Esophagus mucosa (tissue), 1 donor: ENCODE measurements at places on chromosomes 5 and 9. TPM values are rescaled to one million over a fixed set of nuclear protein-coding genes. Genes with fewer than 3 reads are reported as not detected.

Gene SPATA31D4
- not detected for total RNA-seq

Gene CKS2
- total RNA-seq = 46.5 TPM

Gene PCDHA9
- total RNA-seq = 0.04 TPM

Gene FAM219A
- 4.5 TPM for total RNA-seq

Gene KIF4B
- not detected for total RNA-seq

Gene SAPCD2
- 13.8 TPM for total RNA-seq

Gene PCDHB15
- total RNA-seq = 0.44 TPM

Gene RLN1
- total RNA-seq = not detected

Gene C9orf50
- not detected for total RNA-seq

Gene DAB2IP
- total RNA-seq = 46.0 TPM

Gene ANKRD20A1
- total RNA-seq = 5.9 TPM
